ENCODE measurements at places on chromosomes 3 and 15.

DNA sequence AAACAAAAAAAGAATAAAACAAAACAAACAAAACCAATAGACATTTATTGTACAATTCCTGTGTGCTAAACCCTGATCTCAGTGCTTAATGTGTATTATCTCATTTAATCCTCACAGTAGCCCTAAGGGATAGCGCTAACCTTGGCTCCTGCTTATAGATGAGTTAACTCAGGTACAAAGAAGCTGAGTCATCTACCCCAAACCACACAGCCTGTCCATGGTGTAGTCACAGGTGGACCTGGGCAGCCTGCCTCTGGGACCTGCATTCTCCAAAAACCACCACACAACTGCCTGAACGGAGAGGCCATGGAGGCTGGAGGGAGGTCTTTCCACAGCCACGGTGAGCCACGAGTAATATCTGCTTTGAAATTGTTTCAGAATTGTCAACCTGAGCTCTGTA is 5.5 kb upstream of the CLN6 start:
- no peak for DNase-seq

GRCh38 chr3:147960786-147961185 is 551.6 kb downstream of the ZIC1 start:
- no peak for DNase-seq

DNA sequence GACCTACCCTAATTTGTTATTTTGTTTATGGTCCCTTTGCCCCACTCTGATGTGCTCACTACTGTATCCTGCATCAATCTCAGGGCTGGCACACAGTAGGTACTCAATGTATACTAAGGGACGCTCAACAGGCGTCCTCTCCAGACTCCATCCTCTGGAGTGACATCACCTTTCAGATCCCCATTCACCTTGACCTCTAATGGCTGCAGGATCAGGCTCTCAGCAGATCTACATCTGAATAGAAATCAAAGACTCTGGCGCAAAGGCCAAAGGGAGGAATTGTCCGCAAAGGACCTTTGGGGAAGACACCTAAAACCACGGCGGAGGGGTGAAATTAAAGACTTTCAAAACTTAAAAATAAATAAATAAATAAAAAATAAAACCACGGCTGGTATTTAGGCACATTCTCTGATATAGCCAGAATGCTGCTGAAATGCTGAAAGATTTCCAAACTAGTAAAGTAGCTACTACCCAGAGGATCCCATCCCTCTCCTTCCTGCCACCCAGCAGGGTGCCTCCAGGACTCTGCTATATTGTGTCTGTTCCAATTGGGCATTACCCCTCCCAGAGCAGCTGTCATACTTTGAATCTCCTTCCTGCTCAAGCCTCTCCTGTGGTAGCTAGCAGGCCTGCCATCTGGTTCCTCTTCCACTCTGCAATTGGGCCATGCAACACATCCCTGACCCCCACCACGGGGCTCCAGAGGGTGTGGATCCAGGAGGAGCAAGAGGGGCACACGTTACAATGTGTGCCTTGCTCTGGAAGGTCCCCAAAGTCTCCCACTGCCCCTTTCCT is 6.1 kb downstream of the SHF start:
- DNase-seq: no peak

GRCh38 chr3:111956449-111956848 is 22.4 kb upstream of the ABHD10 start:
- DNase-seq: no peak

DNA sequence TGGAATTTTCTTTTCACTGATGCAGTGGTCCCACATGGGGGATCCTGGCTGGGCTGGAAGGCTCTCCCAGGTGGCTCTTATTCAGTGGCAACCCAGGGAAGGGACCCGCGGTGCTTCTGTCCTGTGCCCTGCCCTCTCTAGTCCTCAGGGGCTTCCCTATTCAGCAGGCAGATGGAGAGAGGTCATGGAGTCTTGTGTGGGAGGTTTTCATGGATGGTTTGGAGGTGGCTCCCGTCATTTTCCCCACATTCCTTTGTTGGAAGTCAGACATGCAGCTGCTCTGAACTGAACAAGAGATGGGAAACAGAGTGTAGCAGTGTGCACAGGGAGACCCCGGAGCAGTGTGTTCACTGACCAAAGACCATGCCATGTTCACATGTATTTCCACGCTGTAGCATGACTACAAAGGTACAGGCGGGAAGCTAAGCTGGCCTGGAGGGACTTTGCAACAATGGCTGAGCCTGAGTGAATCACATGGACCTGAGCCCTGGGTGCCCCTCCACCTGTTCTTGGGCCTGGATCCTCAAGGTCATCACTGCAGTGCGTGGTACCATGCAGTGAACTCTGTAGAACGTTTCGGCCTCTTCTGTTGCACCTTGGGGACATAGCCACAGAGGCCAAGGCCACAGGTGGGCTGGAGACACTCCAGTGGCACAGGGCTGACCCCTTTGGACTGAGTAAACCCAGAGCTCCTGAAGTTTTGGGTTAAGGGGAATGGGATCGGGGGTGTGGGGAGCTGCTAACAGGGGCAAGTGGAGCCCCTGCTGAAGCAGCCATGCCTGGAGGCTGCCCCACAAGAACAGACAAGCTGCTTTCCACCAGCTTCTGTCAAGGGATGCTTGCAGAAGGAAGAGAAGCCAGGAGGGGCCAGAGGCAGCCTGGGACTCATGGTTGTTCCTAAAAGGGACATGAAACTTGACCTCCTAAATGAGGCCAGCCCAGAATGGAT is 123.0 kb downstream of the ASB7 start:
- no peak for DNase-seq

GRCh38 chr3:13796701-13797460 is 83.0 kb downstream of the WNT7A start:
- no peak for DNase-seq

DNA sequence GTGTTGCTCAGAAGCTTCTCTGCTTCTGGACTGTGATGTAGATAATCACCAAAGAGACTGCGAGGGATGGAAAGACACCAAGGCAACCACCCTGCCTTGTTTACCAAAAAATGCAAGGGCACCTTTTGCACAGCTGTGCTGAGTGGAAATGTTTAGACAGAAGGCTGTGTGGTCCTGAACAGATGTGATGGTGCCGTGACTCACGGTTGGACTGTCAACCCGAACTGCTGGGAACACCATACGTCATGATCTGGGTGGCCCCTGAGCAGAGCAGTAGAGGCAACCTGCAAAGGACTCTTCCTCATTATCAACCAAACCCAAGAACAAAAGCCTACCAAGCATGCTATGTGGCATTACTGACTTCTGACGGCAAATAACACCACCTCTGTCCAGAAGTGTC is 61.3 kb upstream of the LPP start:
- peak; percentile 7 for DNase-seq

DNA sequence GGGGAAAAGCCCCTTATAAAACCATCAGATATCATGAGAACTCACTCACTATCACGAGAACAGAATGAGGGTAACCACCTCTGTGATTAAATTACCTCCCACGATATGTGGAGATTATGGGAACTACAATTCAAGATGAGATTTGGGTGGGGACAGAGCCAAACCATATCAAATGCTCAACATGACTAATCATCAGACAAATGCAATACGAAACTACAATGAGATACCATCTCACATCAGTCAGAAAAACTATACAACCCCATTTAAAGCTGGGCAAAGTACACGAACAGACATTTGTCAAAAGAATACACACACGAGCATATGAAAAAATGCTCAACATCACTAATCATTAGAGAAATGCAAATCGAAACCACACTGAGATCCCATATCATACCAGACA is 67.7 kb downstream of the SCAPER start:
- DNase-seq: no peak

DNA sequence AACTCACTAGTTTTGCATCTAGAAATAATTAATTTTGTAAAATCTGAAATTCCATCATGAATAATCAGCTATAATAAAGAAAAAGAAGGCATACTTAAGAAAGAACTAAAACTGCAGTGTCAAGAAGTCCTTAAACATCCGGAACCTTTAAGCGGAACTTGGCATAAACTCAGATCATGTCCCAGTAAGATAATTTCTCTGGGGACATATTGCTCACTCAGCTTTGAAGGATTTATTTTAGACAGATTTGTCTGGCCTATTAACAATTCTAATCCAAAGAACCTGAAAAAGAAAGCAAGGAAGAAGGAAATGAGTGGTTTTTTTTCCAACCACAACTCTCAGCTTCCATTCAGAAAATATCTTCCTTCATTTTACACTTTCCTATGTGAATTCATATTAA is 850.3 kb downstream of the ROBO1 start:
- DNase-seq: no peak

DNA sequence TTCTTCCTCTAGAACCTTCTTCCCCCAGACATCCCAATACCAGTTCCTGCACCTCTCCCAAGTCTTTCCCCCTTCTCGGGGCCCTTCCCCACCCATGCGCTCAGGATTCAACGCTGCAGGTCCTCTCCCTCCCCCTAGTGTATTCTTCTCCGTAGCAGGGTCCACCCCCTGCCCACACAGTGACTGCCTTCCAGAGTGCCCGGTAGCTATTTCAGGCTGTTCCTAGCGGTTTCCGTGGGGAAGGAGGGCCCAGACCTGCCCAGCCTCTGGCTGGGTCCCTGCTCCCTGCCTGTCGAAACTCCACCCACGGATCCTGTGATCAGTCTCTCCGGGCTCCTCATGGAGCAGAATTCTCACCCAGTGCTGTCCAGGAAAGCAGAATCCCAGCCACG is 45.2 kb upstream of the SEC61A1 start:
- no peak for DNase-seq

GRCh38 chr15:62879770-62880169 is 162.8 kb upstream of the TPM1 start:
- DNase-seq: no peak

GRCh38 chr3:186452517-186452916 is 90.5 kb upstream of the DGKG start:
- DNase-seq: no peak

GRCh38 chr15:87538327-87538834 is 718.2 kb downstream of the NTRK3 start:
- DNase-seq: no peak

- no peak for DNase-seq
These were observed 462 bp downstream of the EDEM1 start for GRCh38 chr3:5187920-5188418.

- no peak for DNase-seq
These were observed 4.6 kb downstream of the TSC22D2 start for GRCh38 chr3:150412561-150413231.

DNA sequence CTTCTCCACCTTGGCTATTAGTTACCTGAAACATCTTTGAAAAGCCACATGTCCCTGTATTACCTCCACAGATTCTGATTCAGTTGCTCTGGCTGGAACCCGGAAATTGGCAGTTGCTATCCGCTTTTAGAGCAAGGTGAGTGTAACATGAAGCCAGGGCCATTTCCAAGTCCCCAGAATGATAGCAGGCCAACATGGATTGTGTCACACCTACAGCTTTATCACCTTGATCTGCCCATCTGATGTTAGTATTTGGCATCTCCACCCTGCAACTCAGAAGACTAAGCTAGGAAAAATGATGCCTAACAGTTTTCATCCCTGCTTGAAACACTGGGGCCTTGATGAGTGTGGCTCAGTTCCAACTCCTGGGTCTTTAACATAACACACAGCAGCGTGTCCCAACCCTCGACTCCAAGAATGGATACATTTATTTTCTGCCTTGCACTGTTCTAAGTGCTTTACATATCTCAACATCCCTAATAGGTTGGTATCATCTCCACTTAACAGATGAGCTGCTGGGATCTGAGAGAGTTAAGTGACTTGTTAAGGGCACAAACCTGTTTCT is 21.3 kb upstream of the NUDT16 start:
- DNase-seq: no peak

DNA sequence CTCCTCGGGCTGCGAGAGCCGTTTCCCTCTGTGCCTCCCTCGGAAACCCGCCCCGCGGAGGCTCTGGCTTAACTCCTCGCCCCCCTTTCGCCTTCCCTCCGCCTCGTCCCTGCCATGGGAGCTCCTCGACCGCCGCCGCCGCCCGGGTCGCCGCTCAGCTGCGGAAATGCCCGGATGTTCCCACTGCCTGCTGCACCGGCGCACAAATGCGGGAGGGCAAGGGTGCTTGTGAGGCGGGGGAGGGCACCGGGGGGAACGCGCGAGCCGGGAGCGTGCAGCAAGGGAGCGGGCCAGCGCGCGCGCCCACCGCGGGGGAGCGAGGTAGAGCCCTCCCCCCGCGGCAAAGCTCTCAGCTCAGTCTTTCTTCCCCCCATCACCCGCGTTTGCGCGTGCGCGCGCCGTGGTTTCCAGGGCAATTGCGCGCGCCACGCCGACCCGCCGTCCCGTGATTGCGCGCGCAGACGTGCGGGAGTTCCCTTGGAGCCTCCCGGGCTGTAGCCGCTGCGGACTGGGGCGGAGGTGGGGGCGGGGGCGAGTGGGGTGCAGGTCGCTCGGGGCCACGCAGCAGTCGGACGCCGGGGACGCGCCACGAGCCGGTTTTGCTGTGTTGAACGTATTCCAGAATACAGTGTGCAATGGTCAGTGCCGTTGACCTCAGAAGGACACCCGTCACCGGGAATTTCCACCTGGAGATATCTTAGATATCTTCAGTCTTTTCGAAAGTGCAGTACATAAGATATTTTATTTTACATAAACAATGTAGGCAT is at the start of gene DMXL2:
DMXL2 (minus strand) TSS at position 168 of the 767 bp plus-strand sequence. CDS start 226 bp downstream, outside the sequence.
- DNase-seq: peak; percentile 64

DNA sequence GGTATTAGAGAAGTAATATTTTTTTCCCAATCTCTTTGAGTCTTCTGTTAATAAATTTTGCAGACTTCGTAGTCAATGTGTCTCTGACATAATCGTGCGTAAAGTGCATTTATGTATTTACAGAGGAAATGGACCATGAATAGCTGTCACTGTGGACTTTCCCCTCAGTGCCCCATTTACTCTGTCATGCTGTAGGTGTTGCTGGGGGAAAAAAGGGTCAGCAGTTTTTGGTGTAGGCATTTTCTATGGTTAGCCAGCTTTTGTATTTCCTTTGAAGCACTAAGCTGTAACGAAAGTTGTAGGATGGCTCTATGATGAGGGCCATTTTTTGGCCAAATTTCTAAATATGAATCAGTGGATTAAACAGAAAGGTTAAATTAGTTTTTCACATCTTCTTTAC is 598.4 kb downstream of the FGF12 start:
- no peak for DNase-seq

GRCh38 chr15:27479296-27480140 is 508.5 kb downstream of the GABRG3 start:
- DNase-seq: no peak

DNA sequence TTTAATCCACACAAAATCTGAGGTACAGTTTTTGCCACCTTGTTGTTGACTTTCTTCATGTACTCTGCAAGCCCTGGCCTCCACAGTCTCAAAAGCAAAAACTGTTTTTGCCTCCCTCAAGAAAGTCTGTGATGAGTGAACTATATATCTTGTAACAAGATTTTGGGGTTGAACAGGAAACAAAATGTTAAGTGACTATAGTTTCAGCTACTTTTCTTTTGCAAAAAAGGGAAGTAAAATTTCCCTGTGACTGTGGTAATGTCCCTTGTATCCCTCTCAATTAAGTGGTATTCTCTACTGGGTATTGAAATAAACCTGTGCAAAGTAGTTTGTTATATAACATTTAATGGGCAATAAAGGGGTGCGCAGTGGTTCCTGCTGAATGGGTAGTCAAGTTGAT is 21.3 kb upstream of the SCAANT1 start:
- no peak for DNase-seq

DNA sequence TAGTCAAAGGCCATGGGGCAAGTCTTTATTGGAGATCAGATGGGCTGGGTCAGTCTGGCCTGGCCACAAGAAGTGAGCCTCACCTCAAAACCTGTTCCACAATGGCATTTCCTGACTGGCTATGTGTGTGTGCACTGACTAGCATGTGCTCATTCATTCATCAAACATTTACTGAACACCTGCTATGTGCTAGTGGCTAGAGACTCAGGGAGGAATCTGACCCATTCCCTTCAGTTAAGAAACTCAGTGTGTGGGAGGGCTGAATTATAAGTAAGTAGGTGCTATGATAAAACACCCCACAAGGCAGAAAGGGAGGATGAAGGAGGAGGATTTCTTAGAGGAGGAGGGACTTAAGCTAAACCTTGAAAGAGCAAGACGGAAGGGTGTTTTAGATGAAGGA is 5.4 kb upstream of the CGNL1 start:
- DNase-seq: no peak

All from activated CD4-positive, alpha-beta T cell treated with anti-CD3 and anti-CD28 coated beads for 24 hours (primary cell).